ENCODE measurements at places on chromosomes 2 and 18.

- peak; percentile 85 for DNase-seq
Observed at GRCh38 chr2:157940024-157940423, 63.9 kb upstream of the ACVR1 start.

DNA sequence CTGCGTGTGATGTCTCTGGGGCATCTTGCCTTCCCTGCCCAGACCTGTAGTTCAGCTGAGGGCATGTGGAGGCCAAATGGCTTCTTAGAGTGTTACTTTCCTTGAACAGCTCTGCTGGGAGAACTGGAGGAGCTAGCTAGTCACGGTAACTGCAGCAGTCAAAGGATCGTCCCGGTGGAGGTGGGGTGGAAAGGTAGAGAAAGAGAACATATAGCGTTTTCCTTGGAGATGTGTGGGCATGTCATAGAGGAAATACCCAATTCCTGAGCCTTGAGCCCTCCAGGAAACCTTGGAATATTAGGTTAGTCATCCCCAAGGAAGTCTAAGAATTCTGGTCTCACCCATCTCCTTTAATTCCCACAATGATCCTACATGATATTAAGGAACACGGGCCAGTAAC lies 33.5 kb upstream of the IL37 start:
- peak; percentile 90 for DNase-seq

- DNase-seq: no peak
Observed at GRCh38 chr2:181948227-181948626, 37.4 kb upstream of the PPP1R1C start.

- no peak for DNase-seq
Observed at GRCh38 chr18:63206433-63207142, 113.0 kb downstream of the BCL2 start.

DNA sequence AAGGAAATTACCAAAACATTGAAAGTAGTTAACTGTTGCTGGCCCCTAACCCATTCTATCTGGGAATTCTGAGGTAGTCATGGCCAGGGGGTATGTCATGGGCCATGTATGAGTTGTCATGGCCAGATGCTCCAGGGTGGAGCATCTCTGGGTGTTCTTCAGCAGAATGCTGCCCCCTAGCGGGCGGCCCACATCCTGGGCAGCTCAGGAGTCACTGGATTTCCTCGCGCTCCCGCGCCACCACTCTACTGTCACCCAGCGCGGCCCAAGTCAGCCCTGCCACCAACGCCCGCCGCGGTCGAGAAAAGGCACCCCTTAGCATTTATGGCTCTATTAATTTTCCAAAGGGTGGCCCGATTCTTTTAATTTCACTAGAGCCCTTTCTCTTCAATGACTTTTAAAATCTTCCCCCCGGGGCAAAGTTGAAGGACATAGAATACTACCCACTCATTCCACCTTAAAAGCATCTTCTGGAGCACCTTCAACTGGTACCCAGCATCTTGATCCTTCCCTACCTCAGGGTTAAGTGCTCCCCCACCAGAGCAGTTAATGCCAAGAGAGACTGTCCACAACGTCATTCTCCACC lies 41.6 kb downstream of the PKDCC start:
- DNase-seq: peak; percentile 66

DNA sequence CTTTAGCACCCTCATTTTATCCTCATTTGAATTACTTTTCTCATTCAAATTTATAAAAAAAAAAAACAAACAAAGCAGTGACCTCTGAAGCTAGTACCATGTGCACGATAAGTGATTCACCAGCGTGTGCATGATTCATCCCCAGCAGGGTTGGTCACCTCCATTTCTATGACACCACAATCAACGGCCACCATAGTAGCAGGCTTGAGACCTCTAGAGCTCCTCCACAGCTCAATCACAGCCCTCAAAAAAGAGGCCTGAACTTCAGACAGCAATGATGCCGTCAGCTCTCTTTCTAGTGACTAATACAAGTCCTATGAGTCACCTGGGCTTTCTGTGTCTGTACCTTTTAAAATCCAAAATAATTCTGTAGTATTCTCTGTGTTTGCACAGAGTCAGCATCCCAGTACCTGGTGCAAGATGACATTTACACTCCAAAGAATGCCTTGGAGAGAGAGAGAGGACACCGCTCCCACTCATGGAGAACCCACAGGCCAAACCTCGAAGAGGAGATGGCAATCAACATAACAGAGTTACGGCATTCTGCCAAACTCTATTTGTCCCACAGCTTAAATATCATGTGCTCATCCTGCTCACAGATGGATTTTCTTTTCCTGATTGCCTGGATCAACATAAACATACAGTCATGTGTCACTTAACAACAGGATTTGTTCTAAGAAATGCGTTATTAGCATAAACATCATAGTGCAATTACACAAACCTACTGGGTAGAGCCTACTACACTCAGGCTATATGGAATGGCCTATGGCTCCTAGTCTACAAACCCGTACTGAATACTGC lies 58.7 kb downstream of the L3MBTL4 start:
- peak; percentile 80 for DNase-seq

GRCh38 chr2:59449274-59449673 lies 1104.2 kb downstream of the BCL11A start:
- DNase-seq: no peak

DNA sequence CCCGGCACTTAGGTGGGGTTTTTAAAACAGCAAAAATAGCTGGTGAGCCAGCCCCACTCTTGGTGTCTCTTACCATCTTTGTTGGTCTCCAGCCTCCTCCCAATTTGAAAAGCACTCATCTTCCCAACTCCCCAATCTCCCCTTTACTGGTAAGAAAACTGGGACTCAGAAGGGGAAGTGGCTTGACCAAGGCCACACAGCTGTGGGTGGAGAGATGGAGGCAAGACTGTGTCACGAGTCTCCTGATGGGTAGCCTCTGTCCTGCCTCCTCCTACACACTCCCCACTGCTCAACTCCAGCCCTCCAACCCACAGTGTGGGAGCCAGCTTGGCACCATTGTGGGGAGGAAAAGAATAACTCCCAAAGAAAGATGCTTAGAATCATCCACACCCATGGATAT lies 140.4 kb downstream of the SMAD2 start:
- no peak for DNase-seq

DNA sequence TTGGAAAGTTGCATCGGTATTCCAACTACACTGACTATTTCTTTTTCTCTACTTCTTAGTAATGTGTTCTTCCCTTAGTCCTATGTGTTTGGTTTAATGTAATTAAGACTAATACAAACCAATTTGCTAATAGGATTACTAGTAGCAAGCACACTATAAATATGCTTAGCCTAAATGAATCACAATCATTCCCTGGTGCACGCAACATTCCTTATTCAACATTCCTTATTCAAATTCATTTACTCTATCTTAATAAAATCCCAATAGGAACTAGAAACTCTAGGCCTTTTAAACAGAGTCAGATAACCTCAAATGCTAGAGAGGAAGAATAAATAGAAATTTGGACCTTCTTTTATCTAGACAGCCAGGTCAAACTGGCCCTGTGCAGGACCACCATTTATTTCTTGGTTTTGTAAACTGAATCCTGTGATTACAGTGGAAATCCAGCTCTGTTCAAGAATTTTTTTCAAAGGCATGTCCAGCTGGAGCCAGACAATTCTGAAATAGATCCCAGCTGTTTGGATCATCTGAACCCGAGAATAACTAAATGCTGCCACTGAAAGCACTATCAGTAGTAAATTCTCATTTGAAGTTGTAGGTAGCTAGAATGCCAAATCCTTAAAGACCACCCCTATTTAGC lies 103.1 kb downstream of the PPP1R1C start:
- DNase-seq: no peak

GRCh38 chr2:179248024-179248348 lies 16.6 kb downstream of the SESTD1 start:
- no peak for DNase-seq

- no peak for DNase-seq
Observed at GRCh38 chr2:168064011-168064998, 183.1 kb downstream of the STK39 start.

DNA sequence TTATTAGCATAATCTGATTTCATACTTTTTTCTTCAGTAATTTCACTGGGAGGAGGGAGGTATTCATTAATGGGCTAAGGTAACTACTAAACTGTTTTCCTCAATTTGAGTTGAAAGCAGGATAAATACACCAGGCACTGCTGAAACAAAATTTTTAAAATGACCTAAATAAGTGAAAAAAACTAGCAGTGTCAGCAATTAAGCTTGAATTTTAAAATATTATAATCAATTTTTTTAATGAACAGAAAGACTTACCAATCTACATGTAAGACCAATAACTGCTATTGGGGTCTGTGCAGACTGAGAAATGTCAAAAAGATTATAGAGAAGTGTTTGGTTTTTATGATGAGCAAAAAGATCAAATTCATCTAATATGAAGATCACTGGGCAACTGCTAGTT lies 68.4 kb downstream of the ORC4 start:
- DNase-seq: no peak

- no peak for DNase-seq
Observed at GRCh38 chr2:219506802-219507526, 7.3 kb upstream of the ASIC4 start.

- no peak for DNase-seq
Observed at GRCh38 chr2:127515383-127515915, 10.8 kb downstream of the IWS1 start.

- DNase-seq: no peak
Observed at GRCh38 chr2:64661741-64662169, 8.0 kb upstream of the SERTAD2 start.

- peak; percentile 32 for DNase-seq
Observed at GRCh38 chr18:34121200-34121721, 103.5 kb downstream of the NOL4 start.

DNA sequence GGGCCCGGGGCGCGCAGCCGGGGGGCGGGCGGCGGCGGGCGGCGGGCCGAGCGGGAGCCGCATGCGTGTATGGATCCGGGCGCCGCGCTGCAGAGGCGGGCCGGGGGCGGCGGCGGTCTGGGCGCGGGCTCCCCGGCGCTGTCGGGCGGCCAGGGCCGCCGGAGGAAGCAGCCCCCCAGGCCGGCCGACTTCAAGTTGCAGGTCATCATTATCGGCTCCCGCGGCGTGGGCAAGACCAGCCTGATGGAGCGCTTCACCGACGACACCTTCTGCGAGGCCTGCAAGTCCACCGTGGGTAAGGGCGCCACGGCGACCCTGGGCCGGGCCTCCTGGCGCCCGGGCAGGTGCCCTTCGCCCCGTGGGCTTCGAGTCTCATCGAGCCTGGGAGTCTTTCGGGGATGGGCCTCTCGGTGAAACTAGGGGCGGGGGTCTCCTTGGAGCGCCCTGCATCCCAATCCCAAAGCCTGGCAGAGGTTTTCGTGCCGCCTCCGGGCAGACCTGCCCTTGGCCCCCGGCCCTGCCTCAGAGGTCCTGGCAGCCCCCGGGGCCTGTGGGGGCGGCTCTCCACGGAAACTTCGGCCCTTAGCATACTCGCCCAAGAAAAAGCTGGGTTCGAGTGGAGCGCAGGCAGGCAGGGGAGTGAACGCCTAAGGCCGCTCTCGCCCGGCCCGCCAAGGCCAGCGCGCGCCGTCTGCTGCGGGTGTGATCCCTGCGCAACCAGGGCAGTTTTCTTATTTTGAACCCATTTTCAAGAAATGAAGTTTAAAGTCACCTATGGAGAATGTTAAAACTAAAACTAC lies 622 bp downstream of the RAB12 start:
- DNase-seq: no peak

DNA sequence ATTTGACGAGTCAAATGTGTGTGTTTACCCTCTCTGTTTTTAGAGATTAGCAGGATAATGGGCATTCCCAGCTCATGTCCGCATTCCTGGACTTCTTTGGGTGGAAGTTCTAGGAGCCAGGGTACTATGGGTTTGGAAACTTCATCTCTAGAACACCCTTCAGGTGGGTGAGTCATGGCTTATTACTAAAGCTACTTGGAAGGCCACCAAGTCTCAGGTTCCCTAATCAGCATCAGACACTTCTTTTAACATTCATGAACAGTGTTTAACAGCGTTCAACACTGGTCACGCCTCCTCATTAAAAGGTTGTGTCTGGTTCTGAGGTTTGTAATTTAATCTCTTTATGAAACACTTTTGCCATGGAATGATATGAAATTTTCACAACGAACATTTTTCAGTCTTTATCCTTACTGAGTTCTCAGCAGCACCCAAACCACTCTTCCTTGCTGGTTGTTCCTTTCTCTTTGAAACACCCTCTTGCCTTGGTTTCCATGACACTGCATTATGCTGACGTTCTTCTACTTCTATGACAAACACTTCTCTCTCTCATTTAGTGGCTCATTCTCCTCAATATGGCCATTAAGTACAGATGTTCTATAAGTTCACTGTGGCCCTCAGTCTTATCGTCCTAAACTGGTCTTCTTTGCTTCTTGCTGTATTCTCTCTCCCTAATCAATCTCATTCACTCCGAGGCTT lies 49.3 kb downstream of the MMADHC start:
- DNase-seq: peak; percentile 30

- DNase-seq: no peak
Observed at GRCh38 chr2:195029804-195030654, 627.0 kb upstream of the SLC39A10 start.

- no peak for DNase-seq
Observed at GRCh38 chr2:85678377-85678776, 10.4 kb upstream of the SFTPB start.

DNA sequence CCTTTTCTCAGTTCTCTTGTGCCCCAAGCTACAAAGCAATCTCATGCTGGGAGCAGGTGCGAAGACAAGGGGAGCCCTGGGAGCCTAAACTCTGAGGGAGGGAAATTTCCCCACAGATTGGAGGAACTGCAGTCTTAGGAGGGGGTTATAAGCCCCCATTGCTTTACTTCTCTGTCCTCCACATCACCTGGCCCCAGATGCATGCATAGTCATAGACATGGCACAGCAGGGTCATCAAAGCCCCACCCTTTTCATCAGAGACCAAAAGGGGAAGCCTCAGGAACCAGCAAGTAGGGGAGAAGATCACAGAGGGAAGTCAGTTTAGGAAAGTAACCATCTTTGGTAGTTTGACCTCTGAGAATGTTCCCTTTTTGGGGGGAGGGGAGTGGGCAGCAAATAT lies 33.7 kb downstream of the LANCL1 start:
- no peak for DNase-seq

DNA sequence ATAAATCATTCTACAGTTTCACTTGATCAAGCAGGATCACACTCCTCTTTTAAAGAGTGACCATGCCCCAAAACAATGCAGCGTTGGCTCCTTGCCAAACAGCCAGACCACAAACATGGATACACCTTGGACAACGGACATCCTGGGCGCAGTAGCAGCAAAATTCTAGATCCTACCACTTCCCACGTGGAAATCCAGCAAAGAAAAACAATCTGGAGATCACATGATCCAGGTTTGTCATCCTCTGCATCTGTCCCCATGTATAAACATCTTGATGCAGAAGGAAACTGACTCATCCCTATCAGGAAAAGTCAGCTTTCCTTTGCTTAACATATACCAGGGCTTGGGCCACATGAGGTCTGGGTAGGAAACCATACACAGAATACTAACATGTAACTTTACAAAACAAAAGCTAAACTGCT lies 53.1 kb downstream of the ZNF521 start:
- peak; percentile 99 for DNase-seq

DNA sequence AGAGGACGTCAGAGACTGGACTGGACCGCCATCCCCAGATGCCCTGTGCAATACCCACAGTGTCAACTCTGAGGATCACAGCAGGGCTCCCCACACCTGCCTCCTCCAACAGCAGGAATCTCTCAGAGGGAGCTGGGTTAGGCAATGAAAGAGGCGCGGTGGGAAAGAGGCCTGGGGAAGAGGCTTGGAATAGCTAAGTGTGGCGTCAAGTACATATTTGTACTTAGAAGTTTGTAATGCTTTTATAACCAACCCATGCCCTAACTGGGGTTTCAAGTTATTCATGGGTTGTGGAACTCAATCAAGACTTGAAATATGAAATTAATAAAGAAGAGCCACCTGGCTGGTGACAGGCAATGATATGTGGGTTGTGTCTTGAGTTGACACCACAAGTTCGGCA lies 28.7 kb downstream of the CYP26B1 start:
- no peak for DNase-seq

GRCh38 chr2:89848763-89849368 lies 1157.4 kb downstream of the RPIA start:
- no peak for DNase-seq
